ENCODE measurements at places on chromosomes 6 and 20.

DNA sequence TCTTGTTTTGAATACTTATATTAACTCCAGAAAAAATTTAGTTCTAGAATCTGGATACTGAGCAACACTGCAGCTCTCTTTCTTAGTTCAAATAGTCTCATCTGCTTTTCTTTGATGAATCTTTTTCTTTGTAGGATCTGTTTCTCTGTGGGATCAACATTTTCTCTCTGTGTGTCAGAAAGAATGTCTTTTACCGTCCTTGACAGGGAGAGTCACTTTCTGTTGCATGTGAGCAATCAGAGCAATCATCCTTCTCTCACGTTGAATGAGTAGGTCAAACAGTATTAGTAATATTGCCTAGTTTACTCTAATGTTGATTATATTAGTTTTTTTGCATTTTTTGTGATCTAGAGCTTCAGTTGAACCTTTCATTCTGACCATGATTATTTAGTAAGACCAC, 130.9 kb downstream of the TRMT11 start:
- DNase-seq: no peak

GRCh38 chr6:39386487-39386886, 64.0 kb upstream of the KCNK16 start:
- no peak for DNase-seq

DNA sequence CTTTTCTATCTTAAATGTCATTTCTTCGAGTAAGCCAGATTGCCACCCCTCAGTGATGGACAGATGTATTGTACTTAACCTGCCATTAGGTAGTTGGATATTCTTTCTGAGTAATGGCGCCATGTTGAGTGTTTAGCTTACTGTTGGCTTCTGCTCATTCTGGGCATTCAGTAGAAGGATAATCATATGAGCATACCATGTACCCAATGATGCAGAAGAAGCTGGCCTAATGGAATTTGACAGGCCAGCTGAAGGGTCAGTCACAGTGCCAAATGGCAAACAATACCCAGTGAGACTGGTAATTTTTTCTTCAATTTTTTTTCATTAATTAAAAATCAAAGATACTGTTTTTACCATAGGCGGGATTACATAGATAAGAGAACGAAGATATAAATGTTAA, 1010.8 kb upstream of the EYS start:
- DNase-seq: no peak

DNA sequence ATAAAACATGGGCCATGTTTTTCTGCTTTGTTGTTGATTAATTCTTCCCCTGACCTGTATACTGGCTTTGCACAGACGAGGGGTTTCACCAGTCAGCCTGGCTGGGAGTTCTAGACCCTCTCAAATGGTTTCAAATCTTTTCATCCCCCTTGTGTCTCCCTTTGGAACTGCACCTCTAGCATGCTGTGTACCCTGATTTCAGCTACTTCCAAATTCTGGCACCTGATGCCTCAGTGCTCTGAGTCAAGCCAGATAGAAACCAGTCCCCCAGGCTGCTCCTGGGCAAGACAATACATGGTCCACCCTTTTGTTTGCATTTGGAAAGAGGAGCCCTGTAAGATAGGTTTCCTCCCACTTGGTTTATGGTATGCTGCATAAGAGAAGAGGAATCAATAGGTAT, 290.2 kb downstream of the BTBD3 start:
- peak; percentile 38 for DNase-seq

- no peak for DNase-seq
These were observed 117.2 kb downstream of the BACH2 start for GRCh38 chr6:90179190-90180169.

DNA sequence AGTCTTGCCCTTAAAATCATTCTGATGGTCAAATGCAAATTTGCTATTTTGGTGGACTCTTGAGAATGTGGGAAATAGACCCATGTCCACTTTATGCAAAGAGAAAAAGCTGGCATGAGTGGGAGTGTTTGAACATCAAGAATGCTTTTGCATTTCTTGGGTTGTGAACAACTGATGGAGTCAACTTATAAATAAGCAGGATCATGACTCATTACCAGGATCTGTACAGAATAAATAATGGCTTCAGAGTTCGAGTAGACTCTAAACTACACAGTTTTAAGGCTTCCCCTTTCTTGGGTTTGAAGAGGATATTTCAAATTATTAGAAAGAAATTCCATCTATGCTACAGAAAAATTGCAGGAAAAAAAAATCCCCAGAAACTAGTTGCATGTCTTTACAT, 195.5 kb downstream of the EYA4 start:
- DNase-seq: no peak

GRCh38 chr20:59404749-59405148, 104.3 kb downstream of the EDN3 start:
- DNase-seq: no peak

GRCh38 chr6:137173501-137173900, at the start of gene IL22RA2:
IL22RA2 (minus strand) TSS chr6:137173644; CDS start chr6:137161749, 11,895 bp downstream.
- no peak for DNase-seq

DNA sequence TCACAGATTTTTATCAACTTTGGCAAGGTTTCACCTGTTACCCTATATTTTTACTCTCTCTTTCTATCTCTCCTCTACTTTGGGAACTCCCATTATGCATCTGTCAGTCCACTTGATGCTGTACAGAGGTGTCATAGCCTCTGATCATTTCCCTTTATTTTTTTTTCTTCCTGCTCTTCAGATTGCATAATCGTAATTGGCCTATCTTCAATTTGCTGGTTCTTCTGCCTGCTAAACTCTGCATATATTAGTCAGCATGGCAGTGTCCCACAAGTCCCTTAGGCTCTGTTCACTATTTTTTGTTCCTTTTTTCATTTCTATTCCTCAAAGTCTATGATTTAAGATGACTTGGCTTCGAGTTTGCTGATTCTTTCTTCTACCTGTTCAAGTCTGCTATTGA, 44.7 kb upstream of the MICB start:
- DNase-seq: no peak

GRCh38 chr6:44102527-44102926, 24.7 kb downstream of the MRPL14 start:
- DNase-seq: no peak

DNA sequence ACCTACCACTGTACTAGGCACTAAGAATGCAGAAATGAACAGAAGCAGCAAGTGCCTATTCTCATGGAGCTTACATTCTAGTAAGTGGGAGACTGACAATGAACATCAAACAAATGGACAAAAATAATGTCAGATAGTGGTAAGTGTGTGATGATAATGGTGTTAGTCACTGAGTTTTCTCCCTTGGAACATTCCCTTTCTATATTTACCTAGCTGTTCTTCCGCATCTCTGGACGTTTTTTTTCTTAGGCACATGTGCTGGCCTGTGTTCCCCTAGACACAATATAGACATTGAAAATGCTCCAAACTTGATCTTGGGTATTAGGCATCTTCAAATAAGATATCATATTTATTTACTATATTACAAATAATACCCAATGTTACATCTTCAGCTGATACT, 218.1 kb upstream of the GJE1 start:
- no peak for DNase-seq

DNA sequence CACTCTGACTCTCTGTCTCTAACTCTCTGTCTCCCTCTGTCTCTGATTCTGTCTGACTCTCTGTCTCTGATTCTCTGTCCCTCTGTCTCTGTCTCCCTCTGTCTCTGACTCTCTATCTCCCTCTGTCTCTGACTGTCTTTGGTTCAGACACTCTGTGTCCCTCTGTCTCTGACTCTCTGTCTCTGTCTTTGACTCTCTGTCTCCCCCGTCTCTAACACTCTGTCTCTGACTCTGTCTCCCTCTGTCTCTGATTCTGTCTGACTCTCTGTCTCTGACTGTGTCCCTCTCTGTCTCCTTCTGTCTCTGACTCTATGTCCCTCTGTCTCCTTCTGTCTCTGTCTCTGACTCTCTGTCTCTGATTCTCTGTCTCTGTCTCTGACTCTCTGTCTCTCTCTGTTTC, 21.7 kb upstream of the NOL4L start:
- DNase-seq: no peak

DNA sequence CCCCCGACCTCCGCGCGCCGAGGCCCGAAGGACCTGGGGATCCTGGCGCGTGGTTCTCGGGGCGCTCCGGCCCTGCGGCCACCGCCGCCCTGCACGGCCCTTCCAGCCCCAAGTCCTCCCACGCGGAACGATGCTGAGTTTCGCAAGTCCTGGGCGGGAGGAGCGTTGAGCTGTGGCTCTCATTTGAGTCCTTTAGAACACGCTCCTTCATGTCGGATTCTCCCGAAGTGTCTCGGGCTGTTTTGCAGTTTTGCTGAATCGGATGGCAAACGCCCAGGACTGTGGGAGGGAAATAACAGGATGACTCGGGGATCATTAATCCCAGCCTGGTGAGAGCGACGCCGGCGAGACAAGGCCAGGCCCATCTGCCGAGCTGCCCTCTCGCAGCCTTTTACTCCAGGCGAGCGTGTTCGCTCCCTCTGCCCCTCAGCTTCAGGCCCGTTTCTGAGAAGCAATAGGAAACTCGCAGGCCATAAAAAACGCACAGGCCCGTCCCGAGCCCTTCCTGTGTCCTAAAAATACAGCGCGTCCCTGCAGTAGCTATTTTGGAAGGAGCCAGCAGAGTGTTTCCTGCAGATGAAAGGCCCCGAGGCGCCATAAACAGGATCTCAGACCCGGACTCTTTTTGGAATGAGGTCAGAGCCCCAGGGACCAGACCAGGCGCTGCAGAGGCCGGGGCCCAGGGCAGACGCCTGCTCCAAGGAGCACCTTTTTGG, 153.5 kb downstream of the DLL1 start:
- DNase-seq: no peak

GRCh38 chr20:25136643-25137559, 55.0 kb upstream of the VSX1 start:
- no peak for DNase-seq

- no peak for DNase-seq
These were observed 7.2 kb downstream of the RIN2 start for GRCh38 chr20:19765266-19765665.

DNA sequence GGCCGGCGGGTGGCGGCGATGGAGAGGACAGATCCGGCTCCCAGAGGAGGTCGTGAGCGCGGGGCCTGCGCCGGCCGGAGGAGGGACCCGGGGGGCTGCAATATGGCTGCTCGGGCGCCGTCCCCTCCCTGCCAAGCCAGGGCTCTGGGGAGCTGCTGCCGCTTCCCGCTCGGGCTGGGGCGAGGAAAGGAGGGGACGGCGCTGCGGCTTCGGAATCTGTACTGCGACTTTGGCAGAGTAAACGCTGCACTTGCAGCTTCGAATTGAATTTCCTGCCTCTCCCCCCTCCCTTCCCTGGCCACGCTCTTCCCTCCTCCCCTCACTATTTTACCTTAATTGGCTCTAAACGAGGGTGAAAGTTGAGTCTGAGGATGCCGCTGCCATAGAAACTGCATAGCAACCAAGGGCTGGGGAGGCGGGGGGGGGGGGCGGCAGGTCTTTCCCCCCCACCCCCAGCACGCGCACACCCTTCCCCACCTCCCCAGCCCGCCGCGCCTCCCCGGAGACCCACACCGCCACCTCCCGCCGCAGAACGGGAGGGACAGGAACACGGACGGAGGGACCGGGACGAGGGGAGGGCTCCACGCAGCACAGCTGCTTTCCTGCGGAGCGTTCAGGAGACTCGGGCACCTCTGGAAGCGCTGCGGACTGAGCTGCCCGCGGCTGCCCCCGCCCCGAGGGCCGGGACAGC, 93.9 kb downstream of the RNASET2 start:
- DNase-seq: no peak

DNA sequence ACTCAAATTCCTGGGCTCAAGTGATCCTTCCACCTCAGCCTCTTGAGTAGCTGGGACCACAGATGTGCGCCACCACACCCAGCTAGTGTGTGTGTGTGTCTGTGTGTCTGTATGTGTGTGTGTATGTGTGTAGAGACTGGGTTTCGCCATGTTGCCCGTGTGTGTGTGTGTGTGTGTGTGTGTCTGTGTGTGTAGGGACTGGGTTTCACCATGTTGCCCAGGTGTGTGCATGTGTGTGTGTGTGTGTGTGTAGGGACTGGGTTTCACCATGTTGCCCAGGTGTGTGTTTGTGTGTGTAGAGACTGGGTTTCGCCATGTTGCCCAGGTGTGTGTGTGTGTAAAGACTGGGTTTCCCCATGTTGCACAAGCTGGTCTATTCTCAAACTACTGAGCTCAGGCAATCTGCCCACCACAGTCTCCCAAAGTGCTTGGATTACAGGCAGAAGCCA, 28.3 kb downstream of the CDK5RAP1 start:
- DNase-seq: no peak

DNA sequence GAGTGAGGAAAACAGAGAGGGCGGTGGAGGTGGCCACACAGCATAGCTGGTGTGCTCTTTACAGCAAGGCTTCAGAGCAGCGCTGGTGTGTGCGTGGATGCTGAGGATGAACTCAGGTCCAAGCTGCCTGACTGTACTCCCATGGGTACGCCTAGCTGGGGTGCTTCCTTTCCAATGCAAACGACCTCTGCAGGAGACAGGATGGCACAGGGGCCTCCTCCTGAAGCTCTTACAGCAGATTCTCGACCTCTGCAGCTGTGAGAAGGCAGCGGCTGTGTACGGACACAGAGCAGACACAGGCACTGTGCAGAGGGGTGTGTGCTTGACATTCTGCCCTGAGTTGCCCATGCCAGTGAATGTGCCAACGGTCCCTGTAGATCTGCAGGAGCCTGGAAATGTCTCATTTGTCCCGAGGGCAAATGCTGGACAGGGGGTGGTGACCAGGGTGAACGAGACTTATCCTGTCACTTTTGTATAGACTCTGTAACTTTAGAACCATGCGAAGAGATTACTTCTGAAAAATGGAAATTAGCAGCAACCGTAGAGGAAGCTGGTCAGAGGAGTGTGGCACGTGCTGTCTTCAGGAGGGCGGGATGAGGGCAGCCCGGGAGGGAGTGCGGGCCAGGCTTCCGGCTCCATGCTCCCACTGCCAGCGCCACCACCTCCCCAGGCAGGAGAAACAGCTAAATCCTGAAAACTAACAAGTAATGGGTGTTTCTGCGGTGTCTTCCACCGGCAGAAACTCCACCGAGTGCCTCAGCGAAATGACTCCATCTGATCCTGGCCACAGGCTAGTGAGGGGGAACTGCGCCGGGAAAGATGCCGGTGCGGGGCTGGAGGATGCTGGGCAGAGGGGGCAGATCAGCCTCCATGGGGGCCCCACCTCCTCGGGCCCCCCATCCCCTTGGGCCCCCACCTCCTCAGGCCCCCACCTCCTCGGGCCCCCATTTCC, 120.9 kb upstream of the RPS6KA2 start:
- DNase-seq: no peak

DNA sequence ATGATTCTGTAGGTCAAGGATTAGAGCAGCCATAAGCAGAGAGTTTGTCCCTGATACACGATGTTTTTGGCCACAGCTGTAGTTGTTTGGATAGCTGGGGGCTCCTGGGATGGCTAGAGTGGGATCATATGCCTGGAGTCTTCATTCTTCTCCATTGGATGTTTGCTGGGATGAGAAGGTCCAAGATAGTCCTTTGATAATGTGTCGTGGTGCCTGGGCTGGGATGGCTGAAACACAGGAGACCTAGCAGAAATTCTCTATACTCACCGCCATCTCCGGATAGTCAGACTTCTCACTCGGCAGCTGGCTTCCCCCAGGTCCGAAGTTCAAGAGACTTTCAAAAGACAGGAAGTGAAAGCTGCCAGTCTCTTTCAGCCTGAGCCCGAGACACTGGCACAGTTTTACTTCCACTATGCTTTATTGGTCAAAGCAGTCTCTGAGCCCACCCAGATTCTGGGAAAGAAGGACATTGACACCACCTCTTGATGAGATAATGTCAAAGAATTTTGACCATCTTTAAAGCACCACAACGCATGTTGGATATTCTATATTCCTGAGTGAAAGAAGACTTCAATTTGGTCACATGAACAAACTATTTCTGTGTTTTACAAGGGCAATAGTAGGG, 16.0 kb downstream of the MARCKS start:
- DNase-seq: no peak

All from D341Med (cell line).